ENCODE measurements at places on chromosomes 4 and X. TPM values are rescaled to one million over a fixed set of nuclear protein-coding genes. Genes with fewer than 3 reads are reported as not detected.

GRCh38 chr4:80144676-80145470 lies 52.4 kb upstream of the PRDM8 start:
- DNase-seq = no peak

- DNase-seq = no peak
These were observed 1.5 kb downstream of the ELF4 start for GRCh38 chrX:130108647-130109428.

DNA sequence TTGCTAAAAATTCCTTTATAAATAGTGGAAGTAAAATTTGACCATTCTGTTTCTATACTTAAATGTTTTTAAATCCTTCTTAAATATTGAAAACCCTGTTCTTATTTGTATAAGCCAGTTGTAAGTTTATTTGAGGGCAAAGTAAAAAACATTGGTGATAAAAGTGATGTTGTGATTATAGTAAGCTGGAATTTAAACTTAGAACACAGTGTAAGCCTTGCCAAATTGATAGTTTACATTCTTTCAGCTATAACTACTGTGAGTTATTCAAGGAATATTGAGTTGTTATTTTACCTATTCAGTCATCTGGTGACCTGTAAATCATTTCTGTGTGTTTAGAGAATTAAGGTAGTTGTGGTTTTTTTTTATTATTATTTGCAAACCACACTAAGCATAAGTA lies 9.6 kb downstream of the YY2 start:
- DNase-seq = no peak

- no peak for DNase-seq
These were observed 22.8 kb downstream of the NDST4 start for GRCh38 chr4:115090483-115091075.

- no peak for DNase-seq
These were observed 152.4 kb upstream of the NOCT start for GRCh38 chr4:138863160-138863559.

- DNase-seq = no peak
These were observed 67.9 kb upstream of the SLC4A4 start for GRCh38 chr4:71270901-71271300.

DNA sequence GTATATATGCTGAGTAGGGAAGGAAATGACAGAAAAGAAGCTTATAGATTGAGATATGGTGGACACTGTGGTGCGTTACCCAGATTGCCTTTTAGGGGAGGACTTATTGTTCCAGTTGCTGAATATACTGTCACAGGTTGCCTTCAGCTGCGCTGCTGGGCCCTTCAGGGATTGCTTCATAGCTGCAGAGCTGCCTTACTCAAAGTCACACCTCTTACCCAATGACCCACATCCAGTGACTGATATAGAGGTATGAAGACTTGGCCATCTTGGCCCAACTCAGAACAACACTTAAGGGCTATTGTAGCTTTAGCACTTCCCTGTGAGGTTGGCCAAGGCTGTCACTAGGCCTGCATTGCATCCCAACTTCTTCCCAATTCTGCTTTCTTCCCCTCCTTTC lies 63.4 kb upstream of the TMEM164 start:
- DNase-seq = no peak

DNA sequence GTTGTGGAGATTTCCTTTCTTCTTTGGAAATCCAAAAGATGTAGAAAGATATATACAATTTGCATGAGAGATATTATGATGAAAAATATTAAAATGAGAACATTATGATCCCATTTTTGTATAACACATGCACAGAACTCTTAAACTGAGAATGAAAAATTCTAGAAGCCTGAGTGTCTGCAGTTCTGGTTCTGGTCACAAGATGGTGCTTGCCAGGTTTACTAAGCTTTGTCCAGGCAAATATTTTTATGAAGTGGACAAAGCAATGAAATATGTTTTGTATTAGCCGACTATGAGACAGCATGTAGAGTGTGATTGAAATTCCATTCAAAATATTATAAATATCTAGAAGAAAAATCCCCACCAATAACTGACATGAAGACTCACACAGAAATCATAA lies 2.2 kb downstream of the PWWP3B start:
- no peak for DNase-seq

GRCh38 chr4:152011469-152011868 lies 250.7 kb upstream of the GATB start:
- no peak for DNase-seq

DNA sequence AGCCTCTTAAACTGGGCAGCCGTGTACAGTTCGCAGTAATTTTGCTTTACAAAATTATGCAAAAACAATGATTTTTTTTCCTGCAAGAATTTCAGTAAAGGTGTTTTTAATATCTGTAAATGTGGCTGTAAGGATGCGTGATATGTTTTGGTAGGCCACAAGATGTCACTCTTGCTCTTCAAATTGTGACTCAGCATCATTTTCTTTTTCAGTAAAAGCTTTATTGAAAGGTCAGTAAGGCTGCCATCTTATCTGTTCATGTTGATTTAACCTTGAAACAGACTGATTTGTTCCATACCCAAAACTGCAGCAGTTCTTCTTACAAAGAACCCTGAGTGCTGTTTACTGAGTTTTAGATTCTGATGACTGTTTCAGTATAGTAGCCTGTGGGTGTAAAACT lies 39.9 kb downstream of the TXLNG start:
- no peak for DNase-seq

DNA sequence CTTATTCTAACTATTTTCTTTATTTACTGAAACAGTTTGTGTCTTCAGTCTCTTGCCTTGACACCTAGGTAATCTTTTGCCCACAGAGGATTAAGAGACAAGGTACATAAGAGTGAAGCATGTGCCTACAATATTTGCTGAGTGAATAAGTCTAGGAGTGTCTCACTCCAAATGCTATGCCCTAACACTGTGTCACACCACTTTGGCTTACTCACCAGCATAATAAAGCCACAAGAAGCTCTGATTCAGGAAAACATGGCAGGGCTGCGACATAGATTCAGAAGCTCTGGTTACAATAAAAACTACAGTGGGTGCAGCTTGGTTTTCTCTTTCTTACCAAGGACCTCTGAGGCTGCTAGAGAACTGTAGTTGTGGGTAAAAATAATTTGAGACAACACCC lies 127.1 kb downstream of the RBM46 start:
- DNase-seq = no peak

DNA sequence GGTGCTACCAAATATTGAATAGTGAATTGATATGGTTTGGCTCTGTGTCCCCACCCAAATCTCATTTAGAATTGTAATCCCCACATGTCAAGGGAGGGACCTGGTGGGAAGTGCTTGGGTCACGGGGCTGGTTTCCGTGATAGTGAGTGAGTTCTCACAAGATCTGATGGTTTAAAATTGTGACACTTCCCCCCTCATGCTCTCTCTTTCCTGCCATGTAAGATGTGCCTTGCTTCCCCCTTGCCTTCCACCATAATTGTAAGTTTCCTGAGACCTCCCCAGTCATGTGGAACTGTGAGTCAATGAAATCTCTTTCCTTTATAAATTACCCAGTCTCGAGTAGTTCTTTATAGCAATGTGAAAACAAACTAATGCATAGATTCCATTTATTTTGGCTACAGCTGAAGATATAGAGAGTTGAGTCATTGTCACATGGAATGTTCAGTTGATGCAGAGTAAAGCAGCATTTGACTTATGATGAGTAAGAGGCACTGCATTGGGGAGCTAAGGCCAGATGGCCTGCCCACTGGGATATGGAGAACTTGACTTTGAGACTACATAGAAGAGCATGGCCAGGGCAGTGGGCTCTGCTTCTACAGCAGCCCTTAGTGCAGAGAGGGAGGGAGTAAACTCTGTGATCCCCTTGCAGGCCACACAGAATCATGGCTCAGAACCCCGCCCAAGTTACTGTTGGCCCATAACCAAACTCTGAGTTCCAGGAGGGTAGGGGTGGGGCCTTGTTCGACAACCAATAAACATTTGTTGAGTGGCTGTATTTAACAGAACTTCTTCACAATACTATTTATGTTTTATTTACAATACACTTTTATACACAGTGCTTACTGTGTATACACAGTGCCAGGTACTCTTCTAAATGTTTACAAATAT lies 34.2 kb downstream of the RAI2 start:
- no peak for DNase-seq

GRCh38 chrX:109783701-109784079 lies 50.6 kb upstream of the ACSL4 start:
- no peak for DNase-seq

DNA sequence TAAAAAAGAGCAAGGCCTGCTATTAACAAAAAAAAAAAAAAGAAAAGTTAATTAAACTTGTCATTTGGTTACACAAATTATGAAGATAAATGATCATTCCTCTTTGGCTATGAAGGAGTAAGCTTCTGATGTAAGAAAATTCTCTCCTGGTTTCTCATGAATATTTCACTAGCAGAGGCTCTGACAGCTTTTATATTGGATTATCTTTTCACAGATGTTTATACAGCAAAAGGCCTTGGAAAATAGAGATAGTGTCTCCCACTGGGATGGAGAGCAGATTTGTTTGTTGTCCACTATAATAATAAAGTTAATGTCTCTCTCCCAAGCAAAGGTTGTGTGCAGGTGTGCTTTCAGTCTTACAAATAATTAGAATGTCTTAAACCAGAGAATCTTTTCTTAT lies 40.7 kb upstream of the PDGFC start:
- DNase-seq = no peak

- DNase-seq = no peak
These were observed 207.1 kb downstream of the GUCY2F start for GRCh38 chrX:109274806-109275205.

DNA sequence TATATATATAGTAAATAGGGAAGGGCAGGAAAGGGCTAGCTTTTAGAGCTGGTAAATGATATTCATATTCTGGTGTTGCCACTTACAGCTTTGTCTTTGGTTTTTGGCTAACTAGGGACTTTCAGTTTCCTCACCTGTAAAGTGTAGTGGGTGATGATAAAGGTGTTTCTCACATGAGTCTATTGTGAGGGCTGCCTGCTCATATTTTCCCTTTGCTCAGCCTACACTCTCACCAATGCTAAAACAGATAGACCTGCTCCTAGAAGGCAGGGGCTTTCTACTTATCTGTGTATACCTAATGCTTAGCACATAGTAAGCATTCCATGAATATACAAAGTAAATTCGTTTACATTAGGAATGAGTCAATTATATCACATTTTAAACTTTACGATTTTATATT lies 137.2 kb upstream of the HS3ST1 start:
- DNase-seq = no peak

DNA sequence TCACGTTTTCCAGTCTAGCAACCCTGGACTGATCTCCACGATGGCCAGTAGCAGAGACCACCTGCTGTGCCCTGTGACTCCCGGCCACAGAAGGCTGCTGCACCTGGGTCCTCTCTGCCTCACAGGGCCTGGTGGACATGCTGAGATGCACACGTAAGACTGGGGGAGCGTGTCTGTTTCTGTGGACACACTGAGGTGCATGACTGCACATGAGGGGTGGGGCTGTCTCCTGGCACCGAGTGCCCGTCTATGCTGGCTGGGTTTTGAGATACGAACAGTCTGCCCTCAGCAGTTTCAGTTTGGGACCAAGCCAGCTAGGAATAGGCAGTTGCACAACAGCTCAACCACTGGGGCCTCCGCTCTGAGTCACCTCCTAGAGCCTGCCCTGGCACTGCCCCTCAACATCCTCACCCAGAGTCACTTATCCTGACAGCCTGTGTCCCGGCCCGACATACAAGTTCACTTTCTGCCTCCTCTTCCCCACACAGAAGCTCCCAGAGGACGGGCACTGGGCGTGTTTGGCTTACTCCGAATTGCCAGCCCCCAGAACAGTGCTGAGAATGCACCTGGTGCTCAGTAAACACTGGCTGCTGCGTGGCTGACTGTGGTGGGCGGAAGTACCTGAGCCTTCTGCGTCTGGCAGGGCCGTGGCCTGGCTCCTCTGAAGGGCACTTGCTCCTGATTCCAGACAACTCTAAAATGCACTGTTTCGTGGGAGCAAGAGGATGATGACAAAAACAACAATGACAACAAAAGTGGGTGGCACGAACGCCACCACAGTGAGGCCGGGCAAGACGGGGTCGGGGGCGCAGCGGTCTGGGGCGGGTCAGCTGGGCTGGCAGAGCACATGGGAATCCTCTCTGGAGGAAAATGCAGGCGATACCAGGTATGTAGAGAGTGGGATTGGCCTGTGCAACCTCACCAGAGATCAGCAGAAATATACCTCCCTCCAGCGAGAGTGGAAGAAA lies 30.9 kb downstream of the RNF212 start:
- DNase-seq = no peak

- peak; percentile 13 for DNase-seq
These were observed 23.5 kb downstream of the TLR10 start for GRCh38 chr4:38759113-38759789.

DNA sequence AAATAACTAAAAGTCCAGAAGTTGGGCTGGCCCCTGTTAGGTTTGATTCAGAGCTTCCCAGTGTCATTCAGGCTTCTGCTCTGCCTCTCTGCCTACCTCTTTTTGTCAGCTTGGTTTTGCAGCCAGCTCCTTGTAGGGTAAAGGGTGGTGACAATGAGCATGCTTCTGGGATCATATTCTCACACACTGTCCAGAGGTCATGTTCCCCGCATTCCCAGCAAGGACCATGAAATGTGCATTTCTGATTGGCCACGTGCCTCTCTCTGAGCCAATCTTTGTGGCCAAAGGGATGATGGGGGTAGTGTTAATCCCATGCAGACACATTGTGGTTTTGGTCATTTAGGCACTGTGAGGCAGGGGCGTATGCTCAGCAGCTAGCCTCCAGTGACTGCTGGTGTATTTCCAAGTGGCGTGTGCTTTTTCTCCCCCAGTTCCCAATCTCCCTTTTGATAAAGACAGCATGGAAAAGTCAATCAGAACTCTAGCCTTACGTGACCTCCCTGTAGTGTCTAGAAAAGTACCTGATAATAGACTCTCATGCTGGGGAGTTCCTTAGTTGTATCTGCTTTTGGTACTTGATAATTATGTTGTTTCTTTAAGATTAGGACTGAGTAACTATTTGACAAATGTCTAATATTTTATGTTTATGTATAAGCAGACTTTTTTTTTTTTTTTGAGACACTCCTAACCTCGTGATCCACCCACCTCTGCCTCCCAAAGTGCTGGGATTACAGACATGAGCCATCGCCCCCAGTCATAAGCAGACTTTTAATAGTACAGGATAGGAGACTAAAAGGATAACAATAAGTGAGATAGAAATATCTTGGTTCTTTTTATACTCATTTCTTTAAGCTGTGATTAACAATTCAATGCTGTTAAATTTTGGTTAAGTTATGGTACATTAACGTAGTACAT lies 57.8 kb downstream of the KIAA0232 start:
- DNase-seq = no peak

GRCh38 chr4:21366312-21366711 lies 582.3 kb downstream of the KCNIP4 start:
- no peak for DNase-seq

Gene TCEAL7
- not detected for total RNA-seq

Gene GABRG1
- not detected for total RNA-seq

Gene TMEM255A
- not detected for total RNA-seq

Gene AMBN
- total RNA-seq = not detected

Gene ANAPC10
- 22.2 TPM for total RNA-seq

Gene AWAT2
- not detected for total RNA-seq

Gene MAGEA8
- total RNA-seq = not detected

Gene SSX3
- total RNA-seq = not detected

Gene TLR3
- total RNA-seq = 0.55 TPM

Gene KCNE5
- 0.29 TPM for total RNA-seq

Gene SPINK2
- 0.77 TPM for total RNA-seq

Gene NAP1L2
- 8.3 TPM for total RNA-seq

Measured in T-helper 17 cell (primary cell).